ENCODE measurements at places on chromosomes 6 and 20.

DNA sequence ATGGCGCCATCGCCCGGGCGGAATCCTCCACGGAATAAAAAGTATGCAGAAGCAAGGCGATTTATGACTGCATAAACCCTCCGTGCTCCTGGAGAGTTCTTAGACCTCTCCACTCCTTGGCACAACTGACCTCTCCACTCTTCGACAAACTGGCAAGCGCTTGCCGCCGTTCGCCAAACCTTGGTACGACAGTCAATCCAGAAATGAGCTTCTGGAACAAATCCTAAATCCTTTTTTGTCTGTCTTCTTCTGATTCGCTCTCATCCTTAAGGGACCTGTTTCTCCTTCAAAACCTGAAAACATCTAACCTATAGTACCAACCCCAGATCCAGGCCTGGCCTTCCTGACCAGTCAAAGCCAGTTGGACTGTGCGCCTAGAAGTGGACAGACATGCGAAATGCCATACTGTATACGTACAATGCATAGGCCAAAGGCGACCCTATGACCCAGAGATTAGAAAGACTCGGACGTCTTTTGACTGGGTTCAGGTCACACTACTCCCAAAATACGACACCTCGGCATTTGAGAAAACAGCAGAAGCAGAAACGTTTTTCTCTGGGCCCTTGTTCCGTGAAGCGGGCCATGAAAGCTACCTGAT, 59.4 kb downstream of the TRIM27 start:
- DNase-seq, result no peak

- DNase-seq, result peak; percentile 14
Measured at GRCh38 chr6:15829156-15829555, 166.3 kb upstream of the DTNBP1 start.

DNA sequence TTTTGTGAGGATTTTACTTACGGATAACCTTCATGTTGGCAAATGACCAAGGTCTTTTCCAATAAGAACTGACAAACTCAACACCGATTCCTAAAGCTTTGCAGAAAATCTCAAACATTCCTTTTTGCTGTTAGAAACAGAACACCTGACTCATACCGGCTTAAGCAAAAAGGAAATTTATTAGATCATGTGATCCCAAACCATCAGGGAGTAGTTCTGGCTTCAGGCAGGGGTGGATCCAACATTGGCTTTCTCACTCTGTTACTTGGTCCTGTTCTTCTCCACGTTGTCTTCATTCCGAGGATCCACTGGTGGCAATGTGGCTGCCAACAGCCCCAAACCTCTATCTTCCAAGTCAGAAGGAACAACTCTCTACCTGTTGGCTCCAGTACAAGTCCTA, 95.9 kb upstream of the PMEPA1 start:
- no peak for DNase-seq

DNA sequence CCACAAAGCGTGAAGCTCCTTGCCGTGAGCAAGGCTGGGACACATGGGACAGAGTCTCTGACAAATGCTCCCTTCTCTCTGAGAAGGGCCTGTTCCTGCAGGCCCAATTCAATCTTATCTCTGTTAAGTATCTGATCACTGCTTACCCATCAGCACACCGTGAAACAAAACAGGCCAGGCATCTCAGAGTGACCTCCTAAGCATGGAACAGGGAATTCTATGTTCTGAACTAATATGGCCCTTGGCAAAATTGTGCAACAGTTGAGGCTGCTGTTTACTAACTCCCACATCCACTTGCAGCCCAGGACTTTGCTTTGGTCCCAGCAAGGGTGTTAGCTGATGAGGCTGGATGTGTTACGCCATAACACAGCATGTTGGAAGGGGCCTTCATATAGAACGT, 79.2 kb downstream of the GCLC start:
- DNase-seq, result no peak

- peak; percentile 67 for DNase-seq
Measured at GRCh38 chr6:165439928-165440554, 130.6 kb upstream of the C6orf118 start.

DNA sequence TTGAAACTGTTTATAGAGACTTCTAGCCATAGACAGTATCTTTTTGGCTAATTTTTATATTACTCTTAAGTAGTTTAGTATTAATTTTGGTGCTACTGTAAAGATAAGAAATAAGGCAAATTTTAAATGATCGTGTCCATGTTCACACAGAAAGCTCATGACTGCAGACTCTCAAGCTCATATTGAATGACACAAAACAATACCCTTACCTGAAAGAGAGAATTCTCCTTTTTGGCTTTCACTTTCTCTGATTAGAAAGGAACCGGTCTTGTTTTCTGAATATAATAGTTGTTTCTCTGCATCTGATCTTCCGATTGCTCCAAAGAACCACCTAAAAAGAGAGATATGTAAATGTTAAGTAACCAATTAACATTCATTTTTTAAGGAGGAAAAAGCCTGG, 57.0 kb downstream of the FRK start:
- DNase-seq, result no peak

DNA sequence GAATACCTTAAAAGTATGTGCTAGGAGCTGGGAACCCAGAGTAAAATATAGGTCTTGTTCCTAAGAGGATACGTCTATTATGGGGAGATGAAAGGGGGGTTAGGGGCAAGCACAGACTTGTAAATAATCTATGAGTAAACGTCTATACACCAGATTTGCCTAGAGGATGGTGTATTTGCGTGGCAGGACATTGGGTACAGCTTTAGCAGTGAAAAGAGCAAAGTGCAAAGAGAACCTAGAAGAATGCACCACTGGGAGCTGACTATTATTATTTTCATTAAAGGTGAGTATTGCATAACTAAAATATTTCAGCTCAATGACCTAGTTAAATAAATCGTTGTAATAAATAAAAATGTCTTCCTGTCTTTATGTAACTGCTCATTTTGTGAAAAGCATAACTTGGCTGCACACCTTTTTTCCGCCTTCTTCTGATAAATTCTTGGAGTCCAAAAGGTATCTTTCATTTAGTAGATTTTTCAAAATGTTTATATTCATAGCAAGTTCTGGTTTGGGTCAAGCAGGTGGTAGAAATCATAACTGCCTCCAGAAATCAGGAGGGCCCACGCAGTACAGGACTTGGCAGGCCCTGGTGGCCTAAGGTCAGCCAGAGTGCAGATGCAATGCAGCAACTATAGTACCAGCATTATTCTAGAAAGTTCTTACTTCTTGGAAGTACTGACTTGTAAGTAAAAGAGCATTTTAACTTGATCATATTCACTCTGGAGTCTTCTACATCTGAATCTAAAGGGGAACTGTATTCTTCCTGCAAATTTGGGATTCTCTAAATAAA, 357.2 kb downstream of the PLCB1 start:
- DNase-seq, result no peak

- DNase-seq, result no peak
Measured at GRCh38 chr6:115276881-115277565, 783.7 kb downstream of the FRK start.

DNA sequence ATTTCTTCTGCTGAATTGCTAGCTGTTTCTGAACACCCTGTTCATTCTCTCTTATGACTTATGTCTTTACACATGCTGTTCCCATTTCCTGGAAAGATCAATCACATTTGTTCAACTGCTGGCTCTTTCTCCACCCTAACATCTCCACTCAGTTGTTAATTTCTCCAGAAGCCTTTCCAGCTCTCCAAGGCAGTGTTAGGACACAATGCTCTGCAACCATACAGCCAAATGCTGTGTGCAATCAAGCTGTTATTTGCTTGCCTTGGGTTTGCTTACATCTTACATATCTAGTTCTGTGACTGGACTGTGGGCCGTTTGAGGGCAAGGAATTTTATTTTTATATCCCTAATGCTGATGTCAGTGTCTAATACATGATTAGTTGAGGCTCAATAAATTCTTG, 24.2 kb upstream of the CITED2 start:
- no peak for DNase-seq

DNA sequence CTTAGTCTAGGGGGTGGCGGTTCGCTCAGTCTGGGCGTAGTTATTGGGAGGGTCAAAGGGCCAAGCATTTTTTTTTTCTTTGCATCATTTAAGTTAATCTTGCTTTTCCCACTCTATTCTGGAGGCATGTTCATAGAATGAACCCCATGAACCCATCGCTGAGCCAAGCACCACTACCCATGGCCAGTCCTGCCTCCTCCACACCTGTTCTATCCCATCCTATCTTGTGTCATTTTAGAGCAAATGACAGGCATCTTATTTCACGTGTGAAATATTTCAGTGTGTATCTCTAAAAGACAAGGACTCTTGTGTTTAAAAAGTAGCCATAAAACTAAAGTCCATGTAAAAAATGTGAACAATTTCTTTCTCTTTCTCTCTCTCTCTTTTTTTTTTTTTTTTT, 13.9 kb downstream of the SRC start:
- no peak for DNase-seq

GRCh38 chr6:103983011-103983410, 876.7 kb downstream of the HACE1 start:
- DNase-seq, result no peak

GRCh38 chr20:9114709-9115108, 45.8 kb downstream of the PLCB4 start:
- no peak for DNase-seq

DNA sequence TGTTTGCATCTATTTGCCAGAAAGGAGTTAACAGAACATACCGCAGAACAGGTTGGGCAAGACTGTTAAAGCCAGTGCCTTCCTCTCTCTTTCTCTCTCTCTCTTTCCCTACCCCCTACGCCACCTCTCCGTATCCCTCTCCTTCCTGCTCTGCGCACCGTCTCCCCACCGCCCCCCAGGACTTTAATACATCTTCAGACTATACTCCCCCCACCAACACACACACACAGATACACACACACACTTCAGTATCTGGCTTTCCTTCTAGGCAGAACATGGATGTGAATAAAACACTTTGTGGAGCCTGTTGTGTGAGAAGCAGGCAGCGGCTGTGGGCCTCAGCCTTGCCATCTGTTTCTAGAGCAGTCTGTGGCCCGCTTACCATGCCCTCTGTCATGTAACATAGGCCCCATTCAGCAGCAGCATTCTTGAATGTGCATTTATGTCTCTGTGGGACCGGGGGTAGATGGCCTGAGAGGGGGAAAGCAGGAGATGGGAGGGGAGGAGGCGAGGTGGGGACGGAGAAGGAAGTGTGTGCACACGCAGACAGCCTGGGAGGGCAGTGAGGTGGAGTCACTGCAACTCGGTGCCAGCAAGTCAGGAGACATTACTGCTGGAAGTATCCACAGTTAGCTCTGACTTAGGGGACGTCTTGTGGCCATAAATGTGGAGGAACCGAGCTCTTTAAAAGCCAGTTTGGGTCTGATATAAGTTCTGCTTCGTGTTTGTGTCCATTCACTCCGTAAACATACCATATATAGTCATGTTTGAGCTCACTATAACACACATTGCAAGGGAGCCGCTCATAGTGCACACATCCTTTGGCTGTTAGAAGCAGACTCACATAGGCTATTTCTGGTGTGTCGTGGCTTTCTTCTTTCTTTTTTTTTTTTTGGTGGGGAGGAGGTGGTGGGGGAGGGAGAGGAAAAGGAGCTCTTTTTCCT, 38.4 kb downstream of the RREB1 start:
- DNase-seq, result peak; percentile 90

GRCh38 chr6:133301835-133302234, 60.7 kb downstream of the EYA4 start:
- no peak for DNase-seq

DNA sequence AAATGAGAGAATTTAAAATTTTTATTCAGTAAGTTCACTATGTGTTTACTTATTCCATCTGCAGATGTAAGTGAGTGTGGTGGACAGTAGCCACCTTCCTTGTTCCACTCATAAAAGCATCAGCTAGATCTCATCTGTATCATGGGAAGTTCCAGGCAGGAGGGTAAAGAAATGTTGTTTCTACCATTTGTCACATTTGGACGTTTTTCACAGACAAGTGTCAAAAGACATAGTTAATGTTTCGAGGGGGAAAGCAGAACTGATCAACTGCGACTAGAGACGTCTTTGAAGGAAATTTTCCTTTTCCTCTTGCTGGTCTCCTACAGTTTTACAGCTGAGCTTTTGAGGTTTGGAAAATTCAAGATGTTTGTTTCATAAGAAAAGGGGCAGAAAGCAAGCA, 55.9 kb upstream of the ISM1 start:
- no peak for DNase-seq

- no peak for DNase-seq
Measured at GRCh38 chr6:168368936-168369335, 49.4 kb upstream of the DACT2 start.

DNA sequence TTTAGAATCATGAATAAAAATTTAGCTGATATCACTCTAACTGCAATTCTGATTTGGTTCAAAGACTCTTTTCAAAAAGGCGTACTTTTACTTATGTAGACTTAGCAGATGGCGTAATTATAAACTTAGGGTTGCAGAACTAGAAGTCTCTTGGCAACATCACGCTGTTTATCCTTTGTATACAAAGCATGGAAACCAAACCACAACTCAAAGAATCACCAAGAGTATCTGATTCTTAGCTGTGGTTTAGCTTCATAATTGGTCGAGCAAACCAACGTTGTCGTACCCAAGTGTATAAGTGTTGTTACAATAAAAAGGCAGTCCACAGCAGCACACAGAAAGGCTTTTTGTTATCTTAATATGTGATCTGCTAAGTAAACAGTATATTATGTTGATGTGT, 18.2 kb downstream of the STMND1 start:
- no peak for DNase-seq

GRCh38 chr6:148251891-148252290, 90.7 kb upstream of the SASH1 start:
- DNase-seq, result no peak

DNA sequence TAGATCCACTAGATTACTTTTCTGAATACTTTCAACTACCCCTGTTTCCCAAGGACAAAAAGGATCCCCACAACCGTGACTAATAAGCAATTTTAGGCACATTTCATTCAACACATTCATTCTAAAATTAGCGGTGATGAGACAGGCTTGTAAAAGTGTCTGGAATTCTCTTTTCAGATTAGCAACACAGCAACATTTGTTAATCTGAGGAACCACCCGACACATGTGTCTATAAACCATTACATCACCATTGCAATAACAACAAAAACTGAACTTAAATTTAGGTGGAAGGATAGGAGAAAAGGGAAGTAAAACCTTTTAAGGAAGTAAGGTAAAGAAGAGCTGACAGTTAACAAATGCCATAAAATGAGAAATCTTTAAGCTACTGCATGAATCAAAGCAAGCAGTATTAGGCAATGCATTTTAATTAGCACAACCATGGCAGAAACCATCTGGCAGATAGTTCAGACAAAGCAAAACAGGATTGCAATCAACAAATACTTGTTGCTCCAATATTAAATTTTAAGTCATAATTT, 49.1 kb downstream of the MAP3K7 start:
- DNase-seq, result peak; percentile 73

Measured in hematopoietic multipotent progenitor cell treated with erythropoietin and hydrocortisone succinate and interleukin-3 and kit ligand, for 4 days (in vitro differentiated cells).